Activated T-helper 1 cell treated with anti-CD3 and anti-CD28 coated beads, Interleukin-2, amount 50 U/mL, for 16 hours (primary cell): ENCODE measurements at places on chromosomes 6 and 20.

DNA sequence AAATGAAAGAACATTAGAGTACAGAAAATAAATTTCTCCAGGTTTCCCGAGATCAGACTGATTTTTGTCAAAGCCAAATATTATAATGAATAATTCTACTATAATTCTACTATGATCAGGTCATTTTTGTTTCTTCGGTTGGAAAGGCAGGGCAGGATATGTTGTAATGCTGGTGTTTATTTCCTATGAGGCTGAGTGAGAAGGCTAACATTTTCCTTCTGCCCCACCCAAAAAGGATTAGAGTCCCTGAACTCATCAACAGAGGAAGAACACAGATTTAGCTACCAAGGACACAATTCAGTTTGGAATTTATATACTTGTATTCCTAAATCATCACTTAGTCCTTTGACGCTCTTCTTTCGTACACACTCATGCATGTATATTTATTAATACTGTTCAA is 318.9 kb downstream of the SYNE1 start:
- DNase-seq: no peak

- DNase-seq: no peak
These were observed 1.7 kb downstream of the TRIM39 start for GRCh38 chr6:30328397-30328796.

GRCh38 chr6:22322103-22323030 is 25.5 kb upstream of the PRL start:
- no peak for DNase-seq

DNA sequence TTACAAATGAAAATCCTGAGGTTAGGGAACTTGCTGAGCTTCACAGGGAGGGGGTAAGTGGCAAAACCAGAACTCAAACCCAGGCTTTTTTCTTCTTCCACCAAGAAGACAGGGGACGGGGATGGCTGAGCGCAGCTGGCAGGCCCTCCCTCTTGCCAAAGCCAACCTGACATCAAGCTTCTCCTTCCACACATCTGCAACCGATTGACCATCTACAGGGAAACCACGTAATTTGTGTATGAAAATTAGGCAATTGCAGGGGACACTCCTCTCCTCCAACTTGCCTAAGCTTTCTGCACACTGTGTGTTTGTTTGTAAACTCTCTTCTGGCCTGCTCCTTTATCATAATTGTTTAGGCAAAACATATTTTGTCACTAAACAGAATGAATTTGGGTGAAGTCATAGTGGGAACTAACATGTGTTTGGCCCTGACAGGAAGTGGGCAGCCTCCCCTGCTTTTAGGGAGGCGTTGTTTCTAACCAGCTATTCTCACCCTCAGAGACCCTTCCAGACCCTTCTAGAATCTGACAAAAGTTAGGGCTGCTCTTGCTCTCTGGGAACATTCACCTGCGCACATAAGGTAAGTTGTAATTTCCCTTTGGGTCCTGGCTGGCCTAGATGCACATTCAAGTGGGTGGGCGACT is 18.9 kb downstream of the ZNF831 start:
- DNase-seq: no peak

- DNase-seq: no peak
These were observed 6.9 kb downstream of the TCF15 start for GRCh38 chr20:603116-603640.

DNA sequence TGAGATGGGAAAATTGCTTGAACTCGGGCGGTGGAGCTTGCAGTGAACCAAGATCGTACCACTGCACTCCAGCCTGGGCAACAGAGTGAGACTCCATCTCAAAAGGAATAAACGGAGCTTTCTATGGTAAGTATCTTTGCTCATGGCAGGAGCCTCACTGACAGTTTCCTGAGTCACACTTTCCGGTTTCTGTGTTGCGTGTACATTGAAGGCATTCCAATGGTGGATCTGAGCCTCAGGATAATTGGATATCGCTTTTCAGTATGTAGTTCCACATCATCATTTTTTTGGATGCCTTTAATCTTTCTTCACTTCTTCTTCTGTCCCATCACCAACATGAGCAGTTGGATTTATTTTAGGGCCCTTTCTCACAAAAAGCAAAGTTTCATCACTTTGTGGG is 28.6 kb upstream of the GTSF1L start:
- no peak for DNase-seq

- no peak for DNase-seq
These were observed 180.6 kb upstream of the CCN2 start for GRCh38 chr6:132131758-132132157.

- no peak for DNase-seq
These were observed 41.9 kb downstream of the KCTD20 start for GRCh38 chr6:36484736-36485135.

DNA sequence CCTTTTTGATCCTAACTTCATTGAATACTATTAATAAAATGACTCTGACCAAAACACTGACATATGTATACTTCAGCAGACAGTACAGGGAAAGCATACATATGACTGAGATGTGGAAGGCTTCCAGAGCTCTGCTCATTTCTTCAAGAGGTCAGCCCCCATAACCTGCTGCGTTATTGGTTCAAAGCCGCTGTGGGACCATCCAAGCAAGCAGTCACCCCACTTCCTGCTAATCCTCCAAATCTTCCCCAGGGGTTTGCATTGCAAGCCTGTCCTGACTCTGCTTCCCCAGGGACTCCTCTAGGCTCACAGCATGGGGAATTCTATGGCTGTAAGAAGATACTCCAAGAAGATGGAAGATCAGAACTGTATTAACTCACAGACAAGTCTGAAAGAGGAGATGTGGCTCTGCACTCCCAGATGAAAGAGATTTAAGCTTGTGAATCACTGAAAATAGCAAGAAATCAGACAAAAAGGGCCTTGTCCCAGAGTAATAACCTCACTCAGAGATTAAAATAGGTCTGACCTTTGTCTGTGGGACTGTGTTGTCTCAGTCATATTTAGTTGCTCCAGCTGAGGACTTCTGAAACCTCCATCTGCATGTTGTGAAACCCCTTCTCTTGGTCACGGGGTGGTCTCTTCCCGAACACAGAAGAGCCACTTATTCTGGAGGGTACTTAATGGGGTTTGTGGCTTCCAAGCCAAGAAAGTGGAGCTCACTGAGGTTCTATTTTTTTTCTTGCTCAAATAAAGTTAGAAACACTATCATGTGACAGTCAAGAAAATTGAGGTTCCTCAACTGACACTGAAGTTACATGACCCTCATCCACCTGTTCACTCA is 101.5 kb upstream of the MARCKS start:
- DNase-seq: no peak
